ENCODE measurements at places on chromosomes 5 and 9.

DNA sequence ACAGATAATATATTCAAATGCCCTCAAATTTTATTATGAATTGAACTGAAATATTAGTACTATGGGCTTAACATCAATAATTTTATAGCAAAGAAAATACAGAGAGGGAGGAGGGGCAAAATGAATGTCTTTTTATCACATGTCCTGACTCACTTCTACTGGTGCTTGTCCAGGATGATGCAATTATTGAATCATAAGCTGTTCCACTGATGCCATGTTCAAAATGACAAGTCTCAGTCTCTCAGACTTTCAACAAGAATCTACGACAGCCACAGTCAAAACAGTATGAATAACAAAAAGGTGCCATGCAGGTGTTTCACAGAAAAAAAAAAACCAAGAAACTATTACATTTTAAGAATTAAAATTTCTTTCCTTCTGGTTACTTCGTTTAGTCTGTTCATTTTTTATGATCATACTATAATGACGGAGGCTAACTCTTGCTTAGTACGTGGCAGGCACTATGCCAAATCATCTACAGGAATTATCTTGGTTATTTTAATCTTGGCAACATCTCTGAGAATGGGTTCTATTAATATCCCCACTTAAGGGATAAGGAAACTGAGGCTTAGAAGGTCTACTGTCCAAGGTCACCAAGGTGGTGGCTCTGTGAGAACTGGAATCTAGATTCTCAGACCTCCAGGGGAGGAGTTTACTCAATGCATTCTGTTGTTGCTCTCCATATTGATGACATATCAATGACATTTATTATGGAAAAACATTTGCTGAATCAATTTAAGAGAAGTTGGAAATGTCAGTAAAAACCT lies 61.5 kb downstream of the NR3C1 start:
- DNase-seq: no peak

GRCh38 chr5:149966946-149967345 lies 6.4 kb downstream of the SLC26A2 start:
- no peak for DNase-seq

- no peak for DNase-seq
Observed at GRCh38 chr9:130714586-130715110, 21.1 kb downstream of the EXOSC2 start.

DNA sequence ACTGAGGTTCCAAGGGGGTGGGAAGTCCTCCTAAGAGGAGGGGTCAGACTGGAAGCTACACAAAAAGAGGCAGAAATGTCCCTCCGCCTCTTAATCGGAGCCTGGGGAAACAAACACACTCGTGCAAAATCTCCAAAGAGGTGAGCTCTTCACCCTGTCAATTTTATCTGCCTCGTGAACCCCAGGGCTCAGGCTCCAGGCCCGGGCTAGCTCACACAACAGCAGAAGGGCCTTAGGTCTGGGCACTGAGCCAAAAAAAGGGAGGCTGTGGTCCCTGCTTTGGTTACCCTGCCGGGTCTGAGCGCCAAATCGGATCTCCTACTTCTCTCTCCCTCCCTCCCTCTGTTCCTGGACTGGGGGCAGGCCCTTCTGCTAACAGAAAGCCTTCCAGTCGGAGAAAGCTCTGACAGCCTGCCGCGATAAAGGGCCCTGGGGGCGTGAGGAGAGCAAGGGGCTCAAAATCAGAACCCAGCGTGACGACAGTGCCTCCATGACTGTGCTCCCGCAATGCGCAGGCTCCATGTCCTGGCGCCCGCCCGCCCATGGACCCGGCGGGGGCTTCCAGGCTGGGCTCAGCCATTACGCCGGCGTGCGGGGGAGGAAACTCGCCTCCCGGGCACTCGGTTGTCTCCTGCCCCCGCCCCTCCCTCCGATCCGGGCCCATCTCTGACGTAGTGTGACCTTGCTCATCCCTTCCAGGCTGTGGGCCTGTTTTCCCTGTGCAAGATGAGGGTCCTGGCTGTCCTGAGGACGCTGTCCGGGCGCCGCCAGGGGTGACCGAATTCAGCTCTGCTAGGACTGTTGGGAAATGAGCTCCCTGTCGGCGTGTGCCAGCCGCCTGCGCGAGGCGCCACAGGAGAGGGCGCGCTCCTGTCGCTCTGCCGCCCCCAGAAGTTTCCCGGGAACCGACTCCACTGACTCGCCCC lies 865 bp upstream of the SLC22A4 start:
- no peak for DNase-seq

GRCh38 chr5:157603333-157604190 lies 28.0 kb upstream of the ADAM19 start:
- DNase-seq: no peak

DNA sequence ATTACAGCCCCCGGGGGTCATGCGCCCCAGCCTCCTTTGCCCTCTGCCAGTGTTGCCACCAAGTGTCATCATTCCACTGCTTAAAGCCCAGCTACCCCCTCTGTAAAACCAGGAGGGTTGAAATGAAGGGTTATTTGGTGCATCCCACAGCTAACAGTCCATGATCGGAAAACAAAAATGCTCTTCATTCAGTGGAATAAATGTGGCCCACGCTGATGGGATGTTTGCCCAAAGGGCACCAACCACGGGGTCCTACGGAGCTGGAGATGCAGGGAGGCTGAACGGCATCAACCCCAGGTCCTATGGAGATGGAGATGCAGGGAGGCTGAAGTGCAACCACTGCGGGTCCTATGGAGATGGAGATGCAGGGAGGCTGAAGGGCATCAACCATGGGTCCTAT lies 218.5 kb upstream of the IRX1 start:
- DNase-seq: no peak

- DNase-seq: no peak
Observed at GRCh38 chr5:14728459-14728938, 64.0 kb downstream of the OTULIN start.

- DNase-seq: no peak
Observed at GRCh38 chr9:136311051-136312008, 7.4 kb upstream of the CCDC187 start.

GRCh38 chr9:97808972-97809371 lies 44.1 kb upstream of the FOXE1 start:
- no peak for DNase-seq

DNA sequence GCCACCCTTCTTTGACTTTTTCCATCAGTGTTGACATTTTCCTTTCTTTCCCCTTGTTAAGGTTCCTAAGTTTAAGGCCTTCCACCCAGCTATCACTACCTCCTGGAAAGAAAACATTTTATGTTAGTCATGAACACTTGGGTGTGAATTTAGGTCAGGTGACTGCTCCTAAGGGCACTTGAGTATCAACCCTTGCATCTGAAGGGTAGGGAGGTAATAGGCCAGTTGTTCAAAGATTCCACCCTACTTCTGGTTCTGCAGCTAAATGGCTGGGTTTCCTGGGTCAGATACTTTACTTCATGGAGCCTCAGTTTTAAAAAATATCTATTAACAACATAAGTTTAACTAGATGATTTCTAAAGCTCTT lies 49.1 kb upstream of the OSMR start:
- no peak for DNase-seq

DNA sequence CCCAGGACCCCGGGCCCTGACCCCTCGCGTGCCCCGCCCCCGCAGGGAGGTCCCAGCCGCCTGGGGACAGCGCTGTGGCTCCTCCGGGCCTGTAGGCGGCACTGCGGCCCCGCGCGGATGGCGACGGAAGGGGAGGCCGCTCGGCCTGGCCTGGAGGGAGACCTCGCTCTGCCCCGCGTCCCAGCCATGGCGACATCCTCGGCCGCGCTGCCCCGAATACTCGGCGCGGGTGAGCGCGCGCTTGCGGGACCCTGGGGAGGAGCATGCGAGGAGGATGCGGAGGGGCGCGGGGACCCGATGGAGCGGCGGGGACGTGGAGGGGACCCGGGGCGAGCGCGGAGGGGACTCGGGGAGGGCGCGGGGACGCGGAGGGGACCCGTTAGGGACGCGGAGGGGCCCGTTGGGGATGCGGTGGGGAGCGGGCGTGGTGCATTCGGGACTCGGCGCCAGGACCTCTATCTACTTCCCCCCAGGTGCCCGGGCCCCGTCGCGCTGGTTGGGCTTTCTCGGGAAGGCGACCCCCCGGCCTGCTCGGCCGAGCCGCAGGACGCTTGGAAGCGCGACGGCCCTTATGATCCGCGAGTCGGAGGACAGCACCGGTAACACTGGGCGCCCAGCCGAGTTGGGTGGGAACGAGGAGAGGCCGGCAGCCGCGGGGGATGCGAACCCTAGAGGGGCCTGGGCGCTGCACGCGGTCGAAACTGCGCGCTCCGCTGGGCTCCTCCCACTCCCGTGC lies at the start of gene MRPS2:
Gene MRPS2 (plus strand): TSS at position 158 of the 736 bp plus-strand sequence. CDS start 29 bp downstream, at position 187.
- DNase-seq: no peak

- DNase-seq: no peak
Observed at GRCh38 chr5:38948501-38948900, 102.7 kb downstream of the OSMR start.

- DNase-seq: no peak
Observed at GRCh38 chr5:148416921-148417320, 33.2 kb downstream of the FBXO38 start.

GRCh38 chr9:23733495-23734078 lies 92.5 kb downstream of the ELAVL2 start:
- DNase-seq: no peak

DNA sequence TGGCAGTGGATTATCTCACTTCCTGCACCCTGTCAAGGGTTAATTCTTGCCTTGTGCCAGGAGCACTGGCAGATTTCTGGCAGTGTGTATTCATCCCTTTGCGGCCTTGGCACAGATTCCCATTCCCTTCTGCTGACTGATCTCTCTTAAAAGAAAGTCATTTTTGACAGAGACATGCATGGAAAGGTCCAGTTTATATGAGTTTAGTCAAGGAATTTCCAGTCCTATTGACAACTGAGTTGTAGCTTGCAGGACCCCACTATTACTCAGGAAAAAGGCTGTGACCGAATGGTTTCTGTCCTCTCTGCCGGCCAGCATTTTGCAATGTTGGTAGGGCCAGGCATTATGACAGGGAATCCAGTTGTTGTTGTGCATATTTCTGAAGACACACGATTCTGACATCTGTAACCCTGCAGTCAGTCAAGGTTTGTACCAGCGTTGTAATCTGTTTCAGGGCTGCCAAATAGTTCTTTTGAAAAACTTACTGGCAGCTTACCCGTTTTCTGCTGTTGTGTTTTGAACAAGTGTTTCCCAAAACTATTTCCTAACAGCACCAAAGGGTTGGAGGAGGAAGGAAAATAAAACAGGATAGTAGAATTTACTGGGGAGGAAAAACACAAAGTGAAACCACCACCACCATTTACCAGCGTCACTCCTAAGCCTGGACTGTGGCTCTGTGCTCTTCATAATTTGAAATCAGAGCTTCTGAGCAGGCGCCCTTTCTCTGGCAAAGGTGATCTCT lies 243.4 kb upstream of the KLF4 start:
- no peak for DNase-seq

GRCh38 chr5:3354606-3355005 lies 241.0 kb upstream of the IRX1 start:
- DNase-seq: no peak

- no peak for DNase-seq
Observed at GRCh38 chr5:98102936-98103335, 670.5 kb upstream of the RGMB start.

DNA sequence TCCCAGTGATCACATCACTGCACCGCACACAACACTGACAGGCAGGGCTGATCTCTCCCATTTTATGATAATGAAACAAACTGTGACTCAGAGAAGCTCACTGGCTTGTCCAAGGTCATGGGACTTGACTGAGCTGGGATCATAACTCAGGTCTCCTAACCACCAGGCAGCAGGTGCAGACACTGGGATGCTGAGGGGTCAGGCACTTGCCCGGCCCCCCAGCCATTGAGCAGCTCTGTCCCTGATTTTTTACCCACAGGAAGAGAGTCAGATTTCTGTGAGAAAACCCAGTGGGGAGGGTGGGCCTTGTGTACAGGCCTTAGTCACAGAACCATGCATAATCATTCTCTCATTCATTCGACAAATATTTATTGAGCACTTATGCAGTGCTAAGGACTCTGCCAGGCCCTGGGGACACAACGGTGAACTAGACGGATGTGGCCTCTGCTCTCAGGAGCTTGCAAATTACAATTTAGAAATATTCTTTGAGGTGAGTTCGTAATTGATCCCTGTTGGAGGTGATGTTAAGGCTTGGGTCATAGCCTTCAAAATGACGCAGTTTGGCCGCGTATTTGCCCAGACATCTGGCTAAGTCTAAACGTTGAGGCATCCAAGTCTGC lies 54.5 kb upstream of the TGFBR1 start:
- no peak for DNase-seq

DNA sequence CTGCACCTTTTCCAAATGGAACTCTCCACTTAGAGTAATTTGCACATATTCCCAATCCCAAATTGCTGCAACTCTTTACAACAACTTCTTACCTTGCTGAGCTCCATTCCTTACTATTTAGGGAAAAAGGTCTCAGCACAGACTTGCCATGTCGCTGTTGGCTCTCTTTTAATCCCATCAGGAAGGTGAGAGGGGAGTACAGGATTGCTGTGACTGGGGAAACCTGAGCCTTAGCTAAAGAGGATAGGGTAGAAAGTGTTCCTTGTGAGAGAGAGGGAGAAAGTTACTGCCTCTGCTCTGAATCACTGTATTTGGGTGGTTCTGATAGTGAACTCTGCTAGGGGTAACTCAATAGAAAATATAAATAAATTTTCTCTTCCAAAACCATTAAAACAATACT lies 43.7 kb upstream of the GABRA1 start:
- no peak for DNase-seq

- DNase-seq: no peak
Observed at GRCh38 chr5:20434786-20435185, 446.8 kb upstream of the CDH18 start.

GRCh38 chr9:114459464-114459863 lies 45.8 kb downstream of the WHRN start:
- no peak for DNase-seq

GRCh38 chr9:116377179-116377798 lies 223.7 kb downstream of the PAPPA start:
- no peak for DNase-seq

DNA sequence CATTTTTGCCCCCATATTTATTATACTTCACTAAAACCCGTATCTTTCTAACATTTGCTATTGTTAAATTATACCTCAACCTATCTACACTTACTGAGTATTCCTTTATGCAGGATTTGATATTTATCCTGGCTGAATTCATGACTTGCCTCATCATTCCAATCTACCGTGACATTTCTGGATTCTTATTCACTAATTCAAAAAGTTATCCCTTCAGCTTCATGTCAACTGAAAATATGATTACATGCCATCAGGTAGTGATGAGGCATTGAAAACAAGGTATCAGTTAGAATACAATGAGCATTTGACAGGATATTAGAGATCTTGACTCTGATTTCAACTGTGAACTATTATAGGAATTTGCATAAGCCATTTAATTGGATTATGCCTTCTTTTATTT lies 2171.9 kb upstream of the WWC1 start:
- no peak for DNase-seq

DNA sequence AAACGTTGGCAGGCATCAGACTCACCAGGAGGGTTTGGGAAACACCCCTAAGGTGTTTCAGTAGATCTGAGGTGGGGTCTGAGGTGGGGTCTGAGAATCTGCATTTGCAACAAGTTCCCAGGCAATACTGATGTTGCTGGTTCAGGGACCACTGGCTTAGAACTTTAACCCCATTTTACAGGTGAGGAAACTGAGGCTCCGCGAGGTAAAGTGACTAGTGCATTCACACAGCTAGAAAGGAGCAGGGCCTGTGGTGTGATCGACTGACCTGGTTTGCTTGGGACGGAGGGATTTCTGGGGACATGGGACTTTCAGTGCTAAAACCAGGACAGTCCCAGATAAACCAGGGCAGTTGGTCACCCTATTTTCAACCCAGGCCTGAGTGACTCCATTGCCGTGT lies 81.4 kb upstream of the ZNF618 start:
- no peak for DNase-seq

Measured in SK-N-MC (cell line).